Stimulated activated CD4-positive, alpha-beta T cell treated with anti-CD3 and anti-CD28 coated beads, Interleukin-4, amount 100 ng/mL, for 48 hours (primary cell): ENCODE measurements at places on chromosomes 6 and 20.
A peak's percentile ranks its signal among the peaks of the same experiment; 100 is the strongest.

- DNase-seq: no peak
These were observed 2.6 kb downstream of the NFKBIE start for GRCh38 chr6:44262467-44263353.

DNA sequence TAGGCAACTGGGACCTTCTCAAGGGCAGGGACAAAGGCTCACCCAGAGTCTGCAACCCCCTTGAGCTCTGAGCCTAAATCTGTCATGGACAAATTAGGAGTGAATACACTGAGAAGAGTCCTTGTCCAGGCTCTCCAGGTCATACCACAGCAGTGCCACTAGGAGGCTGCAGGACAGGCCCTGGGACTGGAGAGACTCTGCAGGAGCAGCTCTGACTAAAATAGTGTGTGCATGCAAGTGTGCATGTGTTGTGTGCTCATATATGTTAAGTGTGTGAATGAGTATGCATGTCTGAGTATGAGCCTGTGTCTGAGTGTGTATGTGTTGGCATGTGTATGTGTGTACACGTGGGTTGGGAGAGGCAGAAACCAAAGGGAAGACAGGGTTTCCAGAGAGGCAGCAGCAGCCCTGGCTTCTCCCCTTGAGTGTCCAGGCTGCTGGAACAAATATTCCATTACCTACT, 27.1 kb downstream of the MRPL14 start:
- no peak for DNase-seq

GRCh38 chr20:50711113-50711825, 19.9 kb upstream of the RIPOR3 start:
- no peak for DNase-seq

- DNase-seq: no peak
These were observed 92.6 kb downstream of the THBS2 start for GRCh38 chr6:169160855-169161560.

DNA sequence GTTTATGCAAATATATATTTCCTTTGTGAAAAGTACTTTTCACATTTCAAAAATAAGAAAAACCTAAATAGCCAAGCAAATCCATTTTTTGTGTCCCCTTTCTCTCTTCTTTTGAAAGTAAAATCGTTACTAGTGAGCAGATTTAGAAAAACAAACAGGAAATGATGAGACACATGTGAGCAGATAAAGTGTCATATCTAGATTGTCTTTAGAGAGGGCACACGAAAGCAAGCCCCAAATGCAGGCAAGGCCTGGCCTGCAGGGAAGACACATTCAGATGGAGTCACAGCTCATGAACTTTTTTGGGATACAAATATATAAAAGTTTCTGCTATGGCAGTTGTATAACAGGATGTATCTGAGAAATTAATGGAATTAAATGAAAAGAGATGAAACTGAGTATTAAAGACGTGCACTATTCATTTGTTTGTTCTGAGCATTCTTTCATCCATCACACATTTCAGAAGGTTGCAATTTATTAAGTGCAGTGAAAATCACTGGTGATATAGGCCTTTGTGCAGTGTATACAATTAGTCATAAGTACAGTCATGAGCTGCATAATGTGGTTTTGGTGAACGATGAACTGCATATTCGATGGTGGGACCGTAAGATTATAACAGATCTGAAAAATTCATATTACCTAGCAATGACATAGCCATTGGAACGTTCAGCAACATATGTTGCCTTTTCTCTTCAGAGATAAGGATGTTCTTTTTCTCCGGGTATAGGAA, 101.4 kb downstream of the PACRG start:
- DNase-seq: no peak

DNA sequence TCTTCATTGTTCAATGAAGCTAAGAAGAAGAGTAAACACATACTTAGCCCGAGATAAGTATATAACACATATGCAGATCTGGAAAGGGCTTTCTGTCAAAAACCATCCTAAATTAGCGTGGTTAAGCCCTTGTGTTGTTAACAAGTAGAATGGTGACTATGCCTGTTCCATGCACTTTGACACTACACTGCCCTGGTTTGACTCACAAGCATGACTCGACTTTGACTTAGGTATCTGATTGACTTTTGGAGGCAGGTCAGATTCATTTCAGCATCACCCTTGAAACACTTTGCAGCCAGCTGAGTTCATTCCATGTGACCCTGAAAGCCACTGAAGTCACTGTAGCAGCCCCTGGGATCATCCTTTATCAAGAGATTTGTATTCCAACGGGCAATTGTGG, 239.8 kb downstream of the TBX18 start:
- DNase-seq: no peak

GRCh38 chr20:37277253-37277593, 12.2 kb upstream of the MANBAL start:
- DNase-seq: no peak

- DNase-seq: no peak
These were observed 304.9 kb upstream of the JAG1 start for GRCh38 chr20:10978713-10979112.

- no peak for DNase-seq
These were observed 343.1 kb downstream of the TFAP2B start for GRCh38 chr6:51161752-51162151.

GRCh38 chr6:29728173-29728874, 5.1 kb downstream of the HLA-F start:
- DNase-seq: no peak

- no peak for DNase-seq
These were observed 118.4 kb upstream of the LY86 start for GRCh38 chr6:6470123-6470522.

- DNase-seq: no peak
These were observed 24.5 kb downstream of the CD83 start for GRCh38 chr6:14142063-14142450.

DNA sequence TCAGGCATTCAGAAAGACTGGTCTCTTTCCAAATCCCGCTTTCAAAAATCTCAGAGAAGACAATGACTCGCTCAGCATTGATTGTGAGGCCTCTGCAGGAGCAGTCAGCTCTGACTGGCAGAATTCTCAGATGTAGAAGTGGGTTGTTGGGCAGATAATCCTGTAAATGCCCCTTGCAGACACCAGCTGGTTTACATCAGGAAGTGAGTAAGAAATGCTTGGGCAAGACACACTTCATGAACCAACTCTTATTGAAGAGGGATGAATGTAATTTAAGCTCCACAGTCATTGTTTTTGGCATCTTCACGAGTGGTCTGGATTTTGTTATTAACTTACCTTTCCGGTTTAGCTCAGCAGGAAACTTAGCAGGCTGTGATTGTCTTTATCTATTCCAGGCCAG, 166.6 kb downstream of the PLCB4 start:
- no peak for DNase-seq

GRCh38 chr20:11117808-11118528, 444.2 kb upstream of the JAG1 start:
- DNase-seq: no peak

DNA sequence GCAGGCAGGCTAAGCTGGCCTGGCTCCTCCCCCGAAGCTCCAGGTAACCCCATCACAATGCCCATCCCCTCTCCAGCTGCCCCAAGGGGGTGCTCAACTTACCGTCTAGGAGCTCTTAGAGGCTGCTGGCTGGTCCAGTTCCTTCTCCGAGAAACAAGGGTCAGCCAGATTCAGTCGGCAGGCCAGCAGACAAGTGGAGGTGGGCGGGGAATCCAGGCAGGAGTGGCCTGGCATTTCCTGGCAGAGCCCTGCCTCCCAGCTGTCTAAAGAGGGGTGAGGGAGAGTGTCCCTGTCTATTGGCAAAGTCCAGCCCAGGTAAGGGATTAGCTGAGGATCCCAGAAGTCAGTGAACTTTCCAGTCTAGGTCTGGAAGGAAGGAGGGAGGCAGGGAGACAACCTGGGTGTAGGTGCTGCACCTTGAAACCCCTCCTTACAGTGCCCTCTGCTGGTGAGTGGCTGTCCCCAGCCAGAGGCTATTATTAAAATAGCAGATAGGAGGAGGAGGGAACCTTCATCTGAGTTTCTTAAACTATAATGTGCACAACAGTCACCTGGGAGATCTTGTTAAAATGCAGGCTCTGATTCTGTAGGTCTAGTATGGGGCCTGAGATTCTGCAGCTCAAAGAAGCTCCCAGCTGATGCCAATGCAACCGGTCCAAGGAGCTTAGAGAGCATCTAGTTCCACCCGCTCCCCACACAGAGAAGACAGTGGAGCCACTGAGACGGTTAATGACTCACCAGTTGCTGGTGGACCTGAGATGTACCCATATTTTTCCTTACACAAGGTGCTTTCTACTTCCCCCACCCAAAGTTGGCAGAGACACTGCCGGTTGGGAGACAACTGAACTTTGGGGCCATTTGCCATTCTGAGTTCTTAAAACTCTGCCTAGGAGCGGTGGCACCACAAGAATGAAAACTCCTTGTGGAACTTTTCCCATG, at the start of gene UNC5CL:
TSS of gene UNC5CL (minus strand) at position 162 of the 939 bp plus-strand sequence. CDS start 4,147 bp downstream, outside the sequence.
- DNase-seq: peak; percentile 41

DNA sequence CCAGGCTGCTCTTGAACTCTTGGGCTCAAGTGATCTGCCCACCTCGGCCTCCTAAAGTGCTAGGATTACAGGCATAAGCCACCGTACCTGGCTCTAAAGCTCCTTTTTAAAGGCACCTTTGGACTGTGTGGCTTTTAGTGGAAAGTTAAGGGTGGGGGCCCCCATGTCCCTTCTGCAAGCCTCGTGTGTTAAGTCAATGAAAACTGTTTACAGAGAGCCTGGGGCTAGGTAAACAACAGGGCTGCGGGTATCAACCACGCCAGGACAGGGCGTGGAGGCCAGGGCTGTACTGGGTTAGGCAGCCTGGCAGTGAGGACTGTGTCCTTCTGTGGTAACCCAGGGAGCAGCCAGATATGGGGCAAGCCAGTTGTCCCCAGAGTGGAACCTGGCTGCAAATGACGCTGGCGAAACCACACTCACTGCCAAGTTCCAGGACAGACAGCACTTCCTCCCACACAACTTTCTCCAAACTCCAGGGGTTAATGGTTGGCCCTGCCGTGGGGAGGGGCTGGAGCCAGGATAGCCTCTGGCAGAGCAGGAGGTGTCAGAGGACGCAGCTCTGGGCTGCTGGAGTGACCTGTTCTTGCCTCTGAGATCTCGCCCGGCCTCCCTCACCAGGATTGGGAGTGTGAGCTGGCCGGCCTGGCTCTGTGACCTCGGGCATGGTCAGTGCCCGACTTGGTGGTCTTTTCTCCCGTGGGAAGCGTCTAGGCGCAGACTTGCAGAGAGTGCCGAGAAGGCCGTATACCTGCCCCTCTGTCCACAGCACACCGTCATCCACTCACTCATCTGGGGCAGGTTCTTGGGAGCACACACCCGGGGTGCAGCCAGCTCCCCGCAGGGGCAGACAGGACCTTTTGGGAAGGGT, 3.2 kb downstream of the SLC17A9 start:
- no peak for DNase-seq

- no peak for DNase-seq
These were observed 28.4 kb downstream of the LHFPL5 start for GRCh38 chr6:35833536-35833935.

DNA sequence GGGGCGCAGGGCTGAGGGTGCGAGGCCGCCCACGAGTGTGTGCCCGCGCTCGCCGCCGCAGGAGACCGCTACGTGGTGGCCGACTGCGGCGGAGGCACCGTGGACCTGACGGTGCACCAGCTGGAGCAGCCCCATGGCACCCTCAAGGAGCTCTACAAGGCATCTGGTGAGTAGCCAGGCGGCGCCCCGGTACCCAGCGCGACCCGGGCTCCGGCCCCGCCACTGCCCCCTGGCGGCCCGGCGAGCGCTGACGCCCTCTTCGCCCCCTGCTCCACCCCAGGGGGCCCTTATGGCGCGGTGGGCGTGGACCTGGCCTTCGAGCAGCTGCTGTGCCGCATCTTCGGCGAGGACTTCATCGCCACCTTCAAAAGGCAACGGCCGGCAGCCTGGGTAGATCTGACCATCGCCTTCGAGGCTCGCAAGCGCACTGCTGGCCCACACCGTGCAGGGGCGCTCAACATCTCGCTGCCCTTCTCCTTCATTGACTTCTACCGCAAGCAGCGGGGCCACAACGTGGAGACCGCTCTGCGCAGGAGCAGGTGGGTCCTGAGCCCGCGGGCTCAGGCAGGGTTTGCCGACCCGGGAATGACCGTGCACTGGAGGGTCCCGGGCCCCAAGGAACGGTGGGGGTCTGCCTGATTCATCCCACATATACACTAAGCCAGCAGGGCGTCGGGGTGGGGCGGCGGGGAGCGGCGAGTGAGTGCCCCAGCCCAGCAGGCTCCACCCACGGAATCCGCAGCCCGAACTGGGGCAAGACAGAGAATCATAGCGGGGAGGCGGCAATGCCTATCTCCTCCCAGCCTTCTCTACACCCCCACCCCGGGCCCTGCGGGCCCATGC, 17.4 kb downstream of the HSPA12B start:
- DNase-seq: peak; percentile 46
